Fibroblast of upper back skin (primary cell): ENCODE measurements at places on chromosomes 7 and 10.

DNA sequence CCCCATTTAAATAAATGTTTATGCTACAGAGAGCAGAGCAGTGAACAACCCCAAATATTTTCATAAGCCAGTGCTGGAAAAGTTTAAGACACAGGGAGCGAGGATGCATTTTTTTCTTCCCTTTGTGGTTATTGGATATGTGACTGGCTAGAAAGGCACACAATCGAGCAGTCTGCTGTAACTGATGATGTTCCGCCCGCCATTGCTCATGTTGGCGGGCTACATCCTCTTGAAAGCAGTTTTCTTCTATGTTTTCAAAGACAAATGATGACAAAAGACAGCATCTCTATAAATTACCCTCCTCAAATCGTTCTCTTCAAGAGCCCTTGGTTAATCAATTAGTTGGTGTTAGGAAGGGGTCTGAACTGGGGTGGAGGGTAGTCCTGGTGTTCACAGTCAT, 269.8 kb downstream of the SKAP2 start:
- no peak for DNase-seq

DNA sequence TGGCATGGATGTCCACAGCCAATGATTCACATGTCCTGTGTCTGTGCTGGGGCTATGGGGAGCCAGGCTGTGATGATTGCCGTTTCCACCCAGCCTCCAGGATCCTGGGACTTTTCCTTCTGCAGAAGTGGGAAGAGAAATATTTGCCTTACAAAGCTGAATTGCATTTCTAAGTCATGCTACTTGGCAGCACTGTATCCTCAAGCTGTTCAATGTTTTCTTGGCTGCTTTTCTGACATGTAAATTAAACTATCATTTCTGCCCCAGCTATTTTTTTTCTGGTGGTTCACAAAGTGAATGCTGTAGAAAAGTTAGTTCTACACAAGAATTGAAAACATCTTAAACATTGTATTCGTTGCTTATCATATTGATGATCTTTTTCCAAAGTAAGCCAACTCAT, 51.9 kb upstream of the TCERG1L start:
- no peak for DNase-seq

DNA sequence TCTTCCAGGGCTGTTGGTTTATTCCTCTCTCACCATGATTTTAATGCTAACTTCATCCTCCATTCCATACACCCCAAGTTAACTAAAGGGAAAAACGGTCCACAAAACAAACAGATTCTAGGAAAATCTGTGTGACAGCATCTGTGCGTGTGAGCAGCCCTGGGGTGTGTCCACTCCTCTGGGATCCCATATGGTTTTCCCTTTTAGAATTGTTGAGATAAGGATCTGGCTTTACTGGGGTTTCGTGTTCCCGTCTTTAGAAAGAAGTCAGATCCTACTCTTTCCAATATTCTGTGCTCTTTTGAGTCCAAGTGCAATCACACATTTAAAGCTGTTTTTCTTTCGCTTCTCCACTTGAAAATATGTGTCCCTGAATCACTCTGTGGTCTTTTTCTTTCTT, 257.1 kb downstream of the KLF6 start:
- peak; percentile 59 for DNase-seq

GRCh38 chr10:93680412-93681047, 21.9 kb downstream of the FRA10AC1 start:
- peak; percentile 34 for DNase-seq

GRCh38 chr10:92014620-92015019, 91.0 kb downstream of the BTAF1 start:
- DNase-seq = no peak

DNA sequence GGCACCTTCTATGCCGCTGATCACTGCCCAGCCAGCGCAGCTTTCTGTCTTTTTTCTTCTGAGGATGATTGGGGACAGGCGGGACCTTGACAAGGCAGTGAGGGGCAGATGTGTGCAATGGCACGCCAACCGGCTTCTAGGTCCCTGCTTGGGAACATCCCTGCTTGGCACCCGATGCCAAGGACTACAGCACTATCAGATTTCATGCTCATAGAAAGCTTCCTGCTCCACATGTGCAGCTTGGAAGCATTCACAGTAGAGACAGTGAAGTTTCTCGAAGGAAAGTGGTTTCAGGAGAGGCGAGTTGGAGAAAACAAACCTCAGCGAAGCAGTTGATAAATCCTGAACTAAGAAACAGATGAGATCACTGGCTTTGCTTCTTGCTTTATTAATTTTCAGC, 267.5 kb upstream of the HABP2 start:
- no peak for DNase-seq

DNA sequence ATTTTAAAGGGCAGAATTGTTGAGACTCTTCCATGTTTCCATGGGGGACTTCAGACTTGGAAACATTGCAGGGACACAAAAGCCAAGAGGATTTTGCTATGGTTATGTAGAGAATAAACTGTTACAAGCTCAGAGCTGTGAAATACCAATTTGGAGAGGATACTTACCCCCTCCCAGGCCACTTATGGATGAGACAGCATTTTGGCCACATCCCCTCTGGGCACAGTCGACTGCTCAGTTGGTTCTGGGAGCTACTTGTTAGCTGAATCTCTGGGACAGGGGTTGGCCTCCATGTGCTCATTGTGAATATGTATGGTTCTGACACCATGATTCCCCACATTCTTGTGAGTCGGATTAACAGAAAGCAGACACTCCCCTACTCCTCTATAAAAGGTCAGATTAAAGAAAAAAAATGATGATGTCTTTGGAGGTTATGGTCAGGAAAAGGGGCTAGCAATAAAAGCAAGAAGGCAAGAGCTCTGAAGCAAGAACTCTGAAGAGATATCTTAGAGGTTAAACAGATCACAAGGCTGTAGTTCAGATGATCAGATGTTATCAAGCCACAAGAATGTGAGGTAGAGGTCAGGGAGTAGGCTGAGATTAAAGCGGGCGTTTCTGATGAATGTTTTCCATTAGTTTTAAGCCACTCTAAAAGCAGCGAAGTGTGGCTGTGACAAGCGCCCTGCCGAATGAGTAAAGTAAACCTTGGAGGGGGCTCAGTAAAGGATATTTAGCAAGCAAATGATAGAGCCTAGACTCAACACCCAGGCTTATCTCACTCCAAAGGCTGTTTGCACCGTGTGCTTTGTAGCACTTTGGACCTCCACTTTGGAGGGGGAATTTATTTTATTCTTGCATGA, 17.2 kb downstream of the STAMBPL1 start:
- DNase-seq = no peak

- DNase-seq = no peak
These were observed 120.1 kb downstream of the WDFY4 start for GRCh38 chr10:48804740-48805182.

DNA sequence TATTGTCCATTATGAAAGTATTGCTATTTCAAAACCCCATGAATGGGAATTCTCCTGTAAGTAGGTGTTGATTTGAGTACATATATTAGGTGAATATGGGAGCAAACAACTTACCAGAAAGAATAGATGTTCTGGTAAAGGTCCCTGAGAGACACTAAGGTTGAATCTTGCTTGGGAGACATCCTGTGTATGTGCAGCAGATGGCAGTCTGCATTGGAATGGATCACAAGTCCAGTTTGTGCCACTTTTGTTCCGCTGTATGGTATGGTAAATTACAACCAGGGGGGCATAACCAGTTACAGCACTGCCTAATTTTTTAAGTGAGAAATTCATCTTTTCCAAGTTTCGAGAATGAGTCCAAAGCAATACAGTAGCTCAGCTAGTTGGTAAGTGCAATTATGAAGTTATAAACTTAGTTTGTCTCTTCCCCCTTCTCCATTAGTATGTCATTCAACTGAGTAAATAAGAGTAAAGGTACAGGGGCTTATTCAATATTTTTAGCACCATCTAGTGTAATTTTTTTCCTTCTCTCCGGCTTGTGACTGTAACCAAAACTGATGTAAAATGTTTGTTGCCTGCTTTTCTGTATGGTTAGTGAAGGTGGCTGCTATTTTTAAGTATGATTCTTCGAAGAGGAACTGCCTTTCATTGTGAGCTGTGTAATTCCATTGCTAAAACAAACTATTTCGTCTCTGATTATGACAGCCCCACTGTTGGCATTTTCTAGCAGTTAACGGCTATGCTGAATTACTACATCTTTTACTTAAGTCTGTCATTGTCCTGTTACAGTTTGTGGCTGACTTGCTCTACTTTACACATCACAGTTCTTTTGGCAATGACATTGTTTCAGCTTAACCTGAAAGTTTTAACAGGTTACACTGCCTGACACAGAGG, 2.8 kb downstream of the MCU start:
- peak; percentile 53 for DNase-seq

DNA sequence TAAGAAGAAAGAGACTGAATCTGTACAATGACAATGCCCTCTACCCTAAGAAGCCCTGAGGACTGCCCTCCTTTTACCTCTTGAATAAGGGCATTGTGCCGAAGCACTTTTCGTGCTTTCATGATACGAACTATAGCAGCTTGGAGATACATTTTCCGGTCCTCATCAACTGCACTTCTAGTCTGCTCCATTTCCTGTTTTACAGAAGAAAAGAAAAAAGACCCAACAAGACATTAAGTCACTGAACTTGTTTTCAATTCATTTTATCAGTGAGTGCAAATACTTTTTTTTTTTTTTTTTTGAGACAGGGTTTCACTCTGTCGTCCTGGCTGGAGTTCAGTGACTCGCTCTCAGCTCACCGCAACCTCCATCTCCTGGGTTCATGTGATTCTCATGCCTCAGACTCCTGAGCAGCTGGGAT, 78.4 kb downstream of the CUL2 start:
- peak; percentile 40 for DNase-seq

- DNase-seq = no peak
These were observed 22.8 kb downstream of the PWWP2B start for GRCh38 chr10:132419538-132420468.

GRCh38 chr10:90326498-90327267, 531.2 kb downstream of the HTR7 start:
- peak; percentile 68 for DNase-seq

DNA sequence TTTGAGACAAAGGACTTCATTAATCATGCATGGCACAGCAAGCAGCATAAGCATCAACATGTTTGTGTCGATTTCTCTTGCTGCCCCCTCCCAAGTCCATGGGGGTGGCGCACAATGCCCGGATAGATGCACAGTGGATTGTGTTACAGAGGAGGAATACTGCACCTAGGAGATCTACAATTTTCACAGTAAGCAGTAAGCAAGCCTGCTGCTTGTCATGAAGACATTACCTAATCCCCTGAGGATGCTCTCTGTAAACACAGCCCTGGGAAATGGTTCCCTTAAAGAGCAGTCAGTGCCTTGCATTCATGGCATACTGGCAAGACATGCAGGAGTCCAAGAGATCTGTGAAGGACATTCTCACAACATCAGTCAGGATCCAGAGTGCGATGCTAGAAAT, 137.7 kb downstream of the ETV1 start:
- DNase-seq = peak; percentile 29

- no peak for DNase-seq
These were observed 34.0 kb downstream of the ADAP1 start for GRCh38 chr7:920351-921070.

DNA sequence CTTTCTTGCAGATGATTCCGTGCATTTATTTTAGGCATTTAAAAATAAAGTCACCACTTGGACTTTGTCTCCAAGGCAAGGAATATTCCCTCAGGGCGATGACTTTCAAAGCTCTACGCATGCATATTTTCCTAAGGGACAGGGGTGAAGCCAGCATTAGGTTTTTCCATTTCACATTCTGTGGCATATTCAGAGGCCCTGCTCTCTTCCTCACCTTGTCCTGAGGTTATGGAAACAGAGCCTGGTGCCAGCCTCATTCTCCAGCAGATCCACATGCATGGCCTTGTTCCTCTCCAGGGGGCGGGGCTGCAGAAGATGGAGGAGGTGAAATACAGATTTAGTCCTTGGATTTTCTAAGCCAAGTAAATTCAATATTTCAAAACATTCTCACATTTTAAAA, 11.6 kb upstream of the LYZL1 start:
- DNase-seq = no peak

DNA sequence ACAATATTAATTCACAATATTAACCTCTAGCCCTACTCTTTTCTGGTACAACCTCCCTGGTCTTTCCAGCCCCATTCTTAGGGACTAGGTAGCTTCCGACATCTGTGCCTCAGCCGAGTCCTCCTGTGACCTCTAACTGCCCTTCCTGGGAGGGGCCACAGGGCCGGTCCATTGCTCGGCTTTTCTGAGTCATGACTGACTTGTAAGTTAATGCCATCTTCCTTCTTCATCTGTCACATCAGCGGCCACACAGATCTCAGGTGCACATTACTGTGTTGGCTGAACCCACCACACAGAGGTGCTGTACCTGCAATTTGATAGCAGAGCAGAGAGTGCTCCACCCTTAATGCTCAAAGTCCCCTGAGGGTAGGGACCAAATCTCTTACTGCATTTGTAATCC, 4.1 kb upstream of the CPA4 start:
- DNase-seq = no peak

DNA sequence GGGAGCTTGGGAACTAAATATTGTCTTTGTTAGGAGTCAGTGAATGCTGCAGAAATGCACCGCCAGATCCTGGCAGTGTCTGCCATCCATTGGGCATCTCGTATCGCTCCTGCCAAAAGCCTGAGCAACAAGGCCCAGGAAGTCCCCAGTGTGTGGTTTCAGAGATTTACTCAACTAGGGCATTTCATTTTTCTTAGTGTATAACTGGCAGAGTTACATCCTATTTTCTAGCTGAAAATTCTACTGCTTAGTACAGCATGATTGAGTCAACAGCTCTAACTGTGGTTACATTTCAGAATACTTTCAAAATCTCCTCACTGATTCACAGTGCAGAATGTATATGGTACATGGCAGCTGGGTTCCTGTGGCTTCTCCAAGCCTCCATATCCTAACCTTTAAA, 95.8 kb upstream of the CREB5 start:
- peak; percentile 78 for DNase-seq

- no peak for DNase-seq
These were observed 101.7 kb downstream of the BMS1 start for GRCh38 chr10:42883993-42884983.

DNA sequence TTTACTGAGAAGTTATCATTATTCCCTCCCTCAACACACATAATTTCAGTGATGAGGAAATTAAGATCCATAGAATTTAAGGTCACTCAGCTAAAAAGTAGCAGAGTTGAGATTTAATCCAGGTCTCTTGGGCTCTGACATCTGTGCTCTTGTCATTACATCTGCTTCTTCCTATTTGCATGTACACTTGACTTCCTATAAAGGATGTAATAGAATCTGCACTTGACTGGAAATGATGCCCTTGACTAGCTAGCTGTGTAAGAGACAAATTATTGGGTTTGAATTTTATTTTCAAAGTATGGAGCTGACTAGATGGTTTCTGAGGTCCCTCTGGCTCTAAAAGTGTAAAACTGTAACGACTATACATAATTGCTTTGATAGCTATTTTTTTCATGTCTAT, 59.5 kb downstream of the AGK start:
- DNase-seq = no peak

DNA sequence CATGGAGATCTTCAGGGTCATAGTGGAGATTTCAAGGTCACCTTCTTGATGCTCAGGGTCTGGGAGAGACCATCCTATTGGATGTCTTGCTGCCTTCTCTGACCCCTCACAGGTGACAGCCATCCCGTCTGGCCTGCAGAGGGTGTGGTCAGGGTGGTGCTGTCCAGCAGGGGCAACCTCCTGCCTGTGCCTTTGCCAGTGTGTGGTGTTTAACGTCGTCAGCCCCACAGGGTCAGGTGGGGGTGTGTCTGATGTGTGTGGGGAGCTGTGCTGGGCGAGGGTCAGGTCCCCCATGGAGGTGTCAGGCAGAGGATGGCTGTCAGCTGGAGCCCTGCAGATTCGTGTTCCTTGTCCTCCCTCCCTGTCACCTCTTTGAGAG, 16.5 kb downstream of the ADCY1 start:
- no peak for DNase-seq

GRCh38 chr7:126820925-126821324, 431.8 kb downstream of the GRM8 start:
- no peak for DNase-seq
